SW 1271 (cell line): ENCODE measurements at places on chromosomes 4 and X.

- no peak for DNase-seq
These were observed 126.7 kb downstream of the EMCN start for GRCh38 chr4:100391086-100391485.

GRCh38 chr4:147786031-147786430 lies 54.1 kb downstream of the ARHGAP10 start:
- DNase-seq = no peak

GRCh38 chrX:39402158-39402557 lies 600.9 kb downstream of the MID1IP1 start:
- DNase-seq = no peak

- no peak for DNase-seq
These were observed 23.6 kb upstream of the SPON2 start for GRCh38 chr4:1195891-1196401.

DNA sequence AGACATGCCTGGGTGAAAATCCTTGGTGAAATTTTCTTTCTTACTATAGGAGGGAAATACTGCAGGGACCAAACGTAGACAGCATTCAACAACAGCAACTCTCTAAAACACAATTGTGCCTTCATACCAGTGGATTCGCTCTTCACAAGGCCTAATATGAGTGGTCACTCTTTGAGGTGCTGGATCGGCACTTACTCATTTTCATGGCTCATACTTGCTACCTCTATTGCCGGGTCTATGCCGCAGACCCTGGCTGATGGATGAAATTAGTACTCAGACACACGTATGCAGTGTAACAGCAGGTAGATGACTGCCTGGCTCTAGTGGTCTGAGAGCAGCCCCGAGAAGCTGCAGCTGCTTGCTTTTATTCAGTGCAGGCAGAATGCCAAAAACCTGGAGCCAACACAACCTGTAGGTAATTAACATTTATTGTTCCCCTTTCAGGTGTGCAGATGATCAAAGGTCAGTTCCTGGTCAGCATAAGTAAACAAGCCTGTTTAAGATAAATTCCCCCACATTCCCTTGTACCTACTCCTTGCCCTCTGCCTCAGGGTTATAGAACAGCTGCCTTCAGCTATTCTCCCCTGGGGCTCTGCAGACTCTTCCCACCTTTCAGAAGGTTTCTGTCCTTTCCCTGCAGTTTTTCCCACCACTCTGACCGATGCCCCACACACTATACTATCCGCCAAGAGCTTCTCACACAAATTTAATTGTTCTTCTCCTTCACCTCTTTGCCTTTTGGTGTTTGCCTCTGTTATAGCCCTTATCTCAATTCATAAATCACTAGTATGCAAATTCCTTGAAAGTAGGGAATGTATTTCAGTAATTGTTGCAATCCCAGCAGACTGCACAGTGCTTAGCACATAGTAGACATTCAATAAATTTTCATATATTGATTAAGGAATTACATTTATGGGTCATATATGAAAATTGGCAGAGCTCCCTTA lies 210.0 kb downstream of the SPANXN3 start:
- DNase-seq = no peak

GRCh38 chr4:13539619-13540445 lies 4.5 kb downstream of the NKX3-2 start:
- no peak for DNase-seq

- no peak for DNase-seq
These were observed 44.2 kb upstream of the TMEM131L start for GRCh38 chr4:153421941-153422340.

DNA sequence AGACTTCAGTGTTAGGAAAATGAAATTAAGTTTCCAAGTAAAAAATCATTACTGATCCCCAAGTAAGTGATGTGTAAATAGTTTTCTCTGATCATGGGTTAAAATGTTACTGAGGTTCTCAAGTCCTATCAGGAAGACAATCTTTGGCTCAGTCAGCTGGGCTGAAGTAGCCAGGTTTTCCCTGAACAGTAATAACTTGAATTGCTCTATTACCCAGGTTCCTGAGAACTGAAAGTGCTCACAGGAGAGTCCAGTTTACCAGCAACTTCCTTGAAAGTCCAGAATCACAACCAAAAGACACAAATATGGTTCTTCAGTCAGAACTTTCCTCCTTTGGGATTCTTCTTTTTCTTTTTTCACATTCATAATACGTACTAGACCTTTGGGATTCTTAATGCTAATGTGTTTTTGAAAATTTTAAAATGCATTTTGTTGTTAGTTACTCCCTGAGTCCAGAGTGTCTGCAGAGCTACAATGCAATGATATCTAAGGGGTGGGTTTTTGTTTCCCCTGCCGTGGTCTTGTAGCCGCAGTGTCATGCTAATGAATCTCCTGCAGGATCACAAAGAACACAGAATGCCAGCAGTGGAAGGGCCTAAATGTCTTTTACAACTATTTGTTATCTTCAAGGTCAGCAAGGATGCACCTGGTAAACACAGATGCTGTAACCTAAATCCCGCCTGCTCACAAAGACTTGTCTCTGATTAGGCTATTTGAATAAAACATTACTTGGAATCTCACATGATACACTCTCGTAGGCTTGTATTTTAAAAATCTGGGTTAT lies 439.8 kb upstream of the NR3C2 start:
- DNase-seq = no peak

DNA sequence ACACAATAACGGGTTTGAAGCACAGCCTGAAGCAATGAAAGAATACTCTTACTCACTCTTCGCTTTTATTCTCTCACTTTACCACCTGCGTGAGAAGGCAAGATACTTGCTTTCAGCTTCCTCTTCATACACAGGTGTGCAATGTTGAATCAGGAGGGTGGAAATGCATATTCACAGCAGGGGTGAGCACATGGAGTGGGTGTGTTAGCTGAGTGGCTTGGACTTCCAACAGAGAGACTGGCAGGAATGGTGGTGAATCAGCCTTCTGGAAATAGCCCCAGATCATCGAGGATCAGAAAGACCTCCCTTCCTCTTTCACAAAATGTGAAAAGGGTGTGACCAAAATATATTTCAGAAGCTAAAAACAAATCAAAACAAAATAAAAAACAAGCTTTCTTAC lies 521.2 kb downstream of the STIM2 start:
- DNase-seq = no peak

DNA sequence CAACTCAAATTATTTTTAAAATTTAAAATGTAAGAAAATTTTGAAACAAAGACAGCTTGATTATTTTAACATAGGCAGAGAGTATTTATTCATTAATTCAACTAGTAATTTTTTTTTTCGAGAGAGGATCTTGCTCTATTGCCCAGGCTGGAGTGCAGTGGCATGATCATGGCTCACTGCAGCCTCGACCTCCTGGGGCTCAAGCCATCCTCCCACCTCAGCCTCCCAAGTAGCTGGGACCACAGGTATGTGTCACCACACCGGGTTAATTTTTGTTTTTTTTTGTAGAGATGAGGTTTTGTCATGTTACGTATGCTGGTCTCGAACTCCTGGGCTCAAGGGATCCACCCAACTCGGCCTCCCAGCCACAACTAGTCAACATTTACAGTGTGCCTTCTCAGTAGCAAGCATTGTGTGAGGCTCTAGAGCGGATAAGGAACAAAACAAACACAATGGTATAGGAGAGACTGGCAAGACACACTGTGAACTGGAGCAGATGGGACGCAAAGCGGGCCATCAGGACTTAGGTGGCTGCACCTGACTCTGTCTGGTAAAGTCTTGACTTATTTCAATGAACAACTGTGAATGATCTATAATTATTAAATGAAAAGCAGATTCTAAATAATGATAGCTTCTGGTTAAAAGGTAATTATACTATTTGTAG lies 21.6 kb downstream of the SETD7 start:
- no peak for DNase-seq

GRCh38 chr4:10736895-10737294 lies 52.3 kb upstream of the CLNK start:
- no peak for DNase-seq

DNA sequence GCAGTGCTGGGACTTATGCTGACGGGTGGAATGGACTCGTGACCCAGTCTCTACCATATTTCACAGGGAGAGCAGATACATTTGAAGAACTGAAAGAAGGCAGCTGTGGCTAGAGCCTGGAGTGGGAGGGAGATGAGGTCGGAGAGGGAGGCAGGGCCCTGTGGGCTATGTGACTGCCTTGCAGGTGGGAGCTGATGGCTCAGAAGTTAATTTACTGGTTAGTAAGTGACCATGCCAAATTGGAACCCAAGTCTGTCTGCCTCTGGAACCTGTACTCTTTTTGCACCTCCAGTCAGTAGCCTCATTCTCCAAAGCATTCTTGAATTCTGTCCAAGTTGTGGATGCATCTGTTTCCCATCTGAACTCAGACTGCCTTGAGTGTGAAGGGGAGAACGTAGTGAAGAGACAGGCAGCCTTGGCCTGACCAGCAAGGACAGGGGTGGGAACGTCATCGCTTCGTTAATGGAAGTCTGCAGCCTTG lies 92.3 kb downstream of the REPS2 start:
- DNase-seq = no peak

DNA sequence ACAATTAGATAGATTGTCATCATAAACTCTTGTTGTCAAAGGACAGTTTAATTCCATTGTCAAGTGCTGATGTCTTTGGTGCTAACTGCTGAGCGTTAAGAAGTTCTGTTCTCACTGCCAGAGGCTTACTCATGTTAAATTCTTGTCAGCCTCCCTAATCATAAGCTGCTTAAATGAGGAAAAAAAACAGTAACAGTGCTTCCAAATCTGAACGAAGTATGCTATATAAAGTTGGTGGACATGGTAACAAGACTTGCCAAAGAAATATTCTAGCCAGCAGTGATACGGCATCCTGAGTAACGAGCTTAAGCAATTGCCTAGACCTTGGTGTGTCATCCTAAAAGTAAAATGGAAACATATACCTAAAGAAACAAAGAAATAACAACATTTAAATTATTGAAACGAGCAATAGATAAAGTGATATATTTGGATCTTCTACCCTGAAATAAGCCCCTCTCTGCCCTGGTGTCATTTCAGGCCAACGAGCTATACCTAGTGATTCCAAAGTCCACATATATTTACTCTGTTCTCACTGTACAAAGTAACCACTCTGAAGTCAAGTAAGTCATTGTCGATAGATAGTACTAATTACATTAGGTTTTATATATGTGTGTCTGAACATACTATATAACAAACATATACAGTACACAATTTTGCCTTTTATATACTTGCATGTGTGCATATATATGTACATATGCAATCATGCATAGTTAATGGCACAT lies 339.7 kb upstream of the HS3ST1 start:
- no peak for DNase-seq

DNA sequence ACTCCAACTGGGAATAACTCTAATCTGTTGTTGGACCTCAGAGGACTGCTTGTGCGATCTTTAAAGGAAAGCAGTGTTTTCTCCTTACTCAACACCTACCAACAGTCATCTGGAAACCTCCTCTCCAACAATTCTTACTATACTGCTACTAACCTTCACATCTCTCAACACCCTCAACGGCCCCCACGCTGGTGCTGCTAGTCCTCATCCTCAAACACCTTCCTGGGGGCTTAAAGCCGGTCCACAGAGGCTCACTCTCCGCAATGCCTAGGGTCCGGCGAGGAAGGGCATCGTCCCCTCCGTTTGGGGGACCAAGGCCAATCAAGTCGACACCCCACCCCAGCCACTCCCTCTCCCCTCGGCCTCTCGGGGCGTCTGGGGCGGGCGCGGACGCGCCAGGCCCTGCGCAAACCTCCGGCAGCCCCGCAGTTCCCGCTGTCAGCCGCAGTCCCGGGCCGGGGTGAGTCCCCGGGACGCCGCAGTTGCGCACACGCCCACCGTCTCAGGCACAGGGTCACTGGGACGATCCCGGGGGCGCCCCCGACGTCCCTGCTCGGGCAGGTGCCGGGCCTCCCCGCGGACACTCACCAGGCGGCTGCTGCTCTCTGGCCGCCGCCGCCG lies 418 bp downstream of the TAB3 start:
- DNase-seq = no peak

- DNase-seq = no peak
These were observed 121.3 kb downstream of the GPR143 start for GRCh38 chrX:9644335-9644734.

GRCh38 chr4:80058740-80059139 lies 14.3 kb downstream of the ANTXR2 start:
- no peak for DNase-seq

- no peak for DNase-seq
These were observed 124.3 kb downstream of the HS6ST2 start for GRCh38 chrX:132834109-132834508.

- no peak for DNase-seq
These were observed 284.7 kb downstream of the ZNF674 start for GRCh38 chrX:46260499-46260898.

- DNase-seq = no peak
These were observed 5.9 kb downstream of the SOWAHB start for GRCh38 chr4:76892001-76892400.

DNA sequence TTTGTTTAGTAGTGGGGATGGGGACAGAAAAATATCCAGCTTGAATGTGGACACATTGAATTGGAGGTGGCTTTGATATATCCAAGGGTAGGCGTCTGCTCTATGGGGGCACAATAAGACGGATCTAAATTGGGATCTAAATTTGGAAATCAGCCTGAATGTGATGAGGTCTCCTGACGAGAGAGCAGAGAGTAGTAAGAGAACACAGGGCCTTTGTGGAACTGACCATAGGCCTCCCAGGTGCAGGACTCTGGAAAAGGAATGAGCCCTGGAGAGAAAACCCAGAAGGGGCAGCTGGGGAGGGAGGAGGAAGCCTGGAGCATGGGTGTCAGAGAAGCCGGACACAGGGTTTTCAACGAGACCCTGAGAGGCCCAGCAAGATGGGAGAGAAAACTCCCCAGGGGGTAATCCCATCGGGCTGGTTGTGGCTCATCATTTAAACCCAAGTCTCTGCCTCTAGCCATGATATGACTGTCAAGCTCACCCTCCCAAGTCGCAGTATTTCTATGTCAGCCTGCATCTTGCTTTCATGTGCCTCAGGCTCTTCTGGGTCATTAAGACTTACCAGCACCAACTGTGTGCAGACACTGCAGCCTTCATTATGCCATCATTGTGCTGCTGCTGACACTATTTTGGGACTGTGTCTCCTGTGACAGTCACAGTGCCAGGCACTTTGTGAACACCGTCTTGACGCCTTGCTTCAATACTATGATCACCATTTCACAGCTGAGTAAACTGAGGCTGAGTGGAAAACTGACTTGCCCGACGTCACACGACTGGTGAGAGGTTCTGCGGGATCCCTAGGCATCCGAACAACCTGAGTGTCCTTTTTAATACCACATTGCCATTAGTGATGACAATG lies 57.1 kb downstream of the ANAPC4 start:
- DNase-seq = no peak

GRCh38 chrX:153459986-153460385 lies 10.4 kb downstream of the HAUS7 start:
- DNase-seq = no peak
